Hepatocyte (in vitro differentiated cells): ENCODE measurements at places on chromosomes 2 and 18.

GRCh38 chr2:83471655-83472054 is 987.4 kb downstream of the SUCLG1 start:
- H3K4me1 ChIP-seq: no peaks in the 10 kb centered on the region
- H3K27me3 ChIP-seq: no peaks in the 10 kb centered on the region
- no peak overlapping the region for H3K4me3 ChIP-seq
- H3K36me3 ChIP-seq: no peaks in the 10 kb centered on the region

DNA sequence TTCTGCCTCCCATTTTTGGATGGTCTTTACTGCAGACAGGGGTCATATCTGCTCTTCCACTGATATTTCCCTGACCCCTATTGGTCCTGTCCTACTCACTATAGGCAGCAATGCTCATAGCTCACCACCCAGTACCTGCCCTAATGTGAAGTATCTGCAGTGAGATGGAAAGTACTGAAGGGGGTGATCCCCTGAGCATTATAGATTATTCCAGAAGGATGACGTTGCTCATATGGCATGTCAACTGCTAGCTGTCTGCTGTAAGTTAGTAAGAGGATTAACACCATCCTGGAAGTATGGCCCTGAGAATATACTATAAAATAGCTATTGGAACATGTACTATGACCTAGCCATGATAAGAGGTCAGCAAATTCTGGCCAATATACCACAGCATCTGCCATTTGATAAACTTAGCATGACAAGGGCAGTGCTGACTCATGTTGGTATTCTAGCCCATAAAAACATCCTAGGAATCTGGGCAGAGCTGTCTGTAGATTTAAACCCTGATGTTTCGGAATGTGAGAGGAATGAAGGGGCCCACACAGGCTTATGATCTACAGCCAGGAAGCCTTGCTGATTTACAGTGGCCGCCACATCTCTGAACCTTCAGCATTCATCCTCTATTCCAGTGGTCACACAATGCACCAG is 451.4 kb downstream of the TNS1 start:
- no peaks in the 10 kb centered on the region for H3K27me3 ChIP-seq
- H3K4me1 ChIP-seq: peaks cover 46% of the 10 kb centered on the region
- peak; percentile 52 for DNase-seq
- H3K27ac ChIP-seq: peak overlapping the region; percentile 84

DNA sequence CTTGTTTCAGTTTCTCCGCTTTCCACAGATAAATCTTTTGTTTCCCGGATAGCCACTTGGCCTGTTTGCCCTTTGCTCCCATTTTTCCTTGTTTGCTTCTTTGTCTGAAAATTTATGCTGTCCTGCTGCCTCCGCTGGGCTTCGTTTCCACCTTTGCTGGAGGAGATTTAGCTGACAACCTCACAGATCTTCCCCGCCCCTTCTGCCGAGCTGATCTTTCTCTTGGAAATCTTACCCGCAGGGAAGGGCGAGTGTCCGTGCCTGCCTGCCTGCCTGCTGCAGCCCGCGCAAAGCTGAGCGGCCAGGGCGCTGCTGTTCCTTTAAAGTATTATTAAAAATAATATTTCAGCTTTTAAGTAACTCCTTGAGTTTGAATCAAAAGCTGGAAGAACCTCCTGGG is 1.4 kb upstream of the XRCC5 start:
- peaks cover 19% of the 10 kb centered on the region for H3K4me1 ChIP-seq
- H3K4me3 ChIP-seq: no peak overlapping the region
- no peaks in the 10 kb centered on the region for H3K36me3 ChIP-seq

- no peak overlapping the region for H3K27ac ChIP-seq
- H3K4me1 ChIP-seq: peaks cover 10% of the 10 kb centered on the region
- no peaks in the 10 kb centered on the region for H3K27me3 ChIP-seq
- H3K36me3 ChIP-seq: no peaks in the 10 kb centered on the region
- no peak overlapping the region for H3K4me3 ChIP-seq
- no peak for DNase-seq
These were observed 72.6 kb upstream of the ZNF532 start for GRCh38 chr18:58792086-58792485.

GRCh38 chr2:200700856-200701255 is 110.9 kb upstream of the BZW1 start:
- no peak for DNase-seq
- H3K36me3 ChIP-seq: no peaks in the 10 kb centered on the region
- no peak overlapping the region for H3K4me3 ChIP-seq
- no peak overlapping the region for H3K27ac ChIP-seq

GRCh38 chr2:121519732-121520640 is 10.7 kb upstream of the RNU4ATAC start:
- no peak overlapping the region for H3K4me3 ChIP-seq
- H3K4me1 ChIP-seq: no peaks in the 10 kb centered on the region
- no peaks in the 10 kb centered on the region for H3K36me3 ChIP-seq
- no peak for DNase-seq
